ENCODE measurements at places on chromosomes 16 and 17.

- DNase-seq, result no peak
These were observed 33.3 kb downstream of the RANBP10 start for GRCh38 chr16:67773099-67773498.

GRCh38 chr16:2814551-2815298 is 2.3 kb upstream of the PRSS21 start:
- no peak for DNase-seq

DNA sequence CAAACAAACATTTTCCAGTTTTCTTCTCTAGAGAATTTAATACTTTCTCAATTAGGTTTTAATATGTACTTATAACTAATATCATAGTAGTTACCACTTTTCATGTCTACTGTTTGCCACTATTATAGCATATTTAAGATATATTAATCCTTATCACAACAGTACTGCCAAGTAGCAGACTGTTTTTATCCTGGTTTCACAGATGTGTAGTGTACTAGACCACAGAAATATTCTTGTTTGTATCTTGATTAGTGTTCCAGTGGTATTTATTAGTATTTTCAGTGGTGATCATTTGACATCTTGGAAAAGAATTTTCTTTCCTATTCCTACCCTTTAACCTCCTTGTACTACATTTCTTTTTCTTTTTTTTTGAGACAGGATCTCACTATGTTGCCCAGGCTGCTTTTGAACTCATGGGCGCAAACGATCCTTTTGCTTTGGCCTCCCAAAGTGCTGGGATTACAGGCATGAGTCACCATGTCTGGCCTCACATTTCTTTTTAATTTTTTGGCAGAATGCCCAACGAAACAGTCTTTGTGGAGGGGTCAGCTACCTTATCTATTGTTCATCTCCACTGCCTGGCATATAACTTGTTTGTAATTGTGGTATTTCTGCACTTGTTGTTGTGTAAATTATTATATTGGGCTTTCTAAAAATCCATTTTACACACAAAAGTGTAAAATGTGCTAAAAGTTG is 27.2 kb downstream of the MAP2K4 start:
- DNase-seq, result no peak

DNA sequence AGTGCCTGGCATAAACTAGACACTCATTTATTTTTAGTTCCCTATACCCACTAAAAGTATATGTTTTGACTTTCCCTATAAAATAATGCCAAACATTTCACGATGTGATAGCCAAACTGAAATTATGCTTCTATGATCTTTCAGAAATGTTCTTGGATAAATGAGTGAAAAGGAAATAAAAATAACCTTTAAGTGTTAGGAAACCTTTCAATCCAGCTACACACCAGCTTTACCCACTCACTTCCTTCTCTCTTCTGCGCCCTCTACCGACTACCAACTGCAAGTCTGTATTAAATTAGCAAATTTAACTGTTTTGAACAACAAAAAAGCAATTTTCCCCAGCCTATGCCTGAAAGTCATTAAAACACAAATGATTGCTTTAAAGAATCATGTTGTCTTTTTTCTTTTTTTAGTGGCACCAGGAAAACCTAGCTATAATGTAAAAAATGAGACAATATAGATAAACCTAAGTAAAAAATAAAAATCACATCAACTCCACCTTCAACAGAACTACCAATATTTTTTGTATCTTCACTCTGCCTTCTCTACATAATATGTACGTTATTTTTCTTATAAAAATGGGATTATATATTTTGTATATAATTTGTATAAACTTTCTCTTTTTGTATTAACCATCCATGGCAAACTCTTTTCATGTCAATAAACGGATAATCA is 13.2 kb upstream of the TMEM100 start:
- DNase-seq, result no peak

DNA sequence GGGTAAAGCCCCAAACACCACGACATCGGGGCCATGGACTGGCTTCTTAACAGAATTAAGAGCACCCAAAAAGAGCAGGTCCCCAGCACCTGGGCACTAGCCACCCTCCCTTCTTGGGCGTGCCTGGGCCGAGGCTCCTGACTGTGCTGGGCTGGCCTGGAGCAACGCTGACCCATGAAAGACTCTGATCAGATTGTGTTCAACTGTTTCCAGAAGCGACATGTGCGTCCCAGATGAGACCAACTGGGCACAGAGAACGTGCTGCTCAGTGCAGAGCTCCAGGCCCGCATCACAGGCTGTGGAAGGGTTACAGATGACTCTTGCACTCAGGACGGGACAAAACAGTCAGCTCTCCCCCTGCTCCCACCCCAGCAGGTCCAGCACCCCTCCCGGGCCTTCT is 100.7 kb downstream of the KCNJ12 start:
- peak; percentile 21 for DNase-seq

DNA sequence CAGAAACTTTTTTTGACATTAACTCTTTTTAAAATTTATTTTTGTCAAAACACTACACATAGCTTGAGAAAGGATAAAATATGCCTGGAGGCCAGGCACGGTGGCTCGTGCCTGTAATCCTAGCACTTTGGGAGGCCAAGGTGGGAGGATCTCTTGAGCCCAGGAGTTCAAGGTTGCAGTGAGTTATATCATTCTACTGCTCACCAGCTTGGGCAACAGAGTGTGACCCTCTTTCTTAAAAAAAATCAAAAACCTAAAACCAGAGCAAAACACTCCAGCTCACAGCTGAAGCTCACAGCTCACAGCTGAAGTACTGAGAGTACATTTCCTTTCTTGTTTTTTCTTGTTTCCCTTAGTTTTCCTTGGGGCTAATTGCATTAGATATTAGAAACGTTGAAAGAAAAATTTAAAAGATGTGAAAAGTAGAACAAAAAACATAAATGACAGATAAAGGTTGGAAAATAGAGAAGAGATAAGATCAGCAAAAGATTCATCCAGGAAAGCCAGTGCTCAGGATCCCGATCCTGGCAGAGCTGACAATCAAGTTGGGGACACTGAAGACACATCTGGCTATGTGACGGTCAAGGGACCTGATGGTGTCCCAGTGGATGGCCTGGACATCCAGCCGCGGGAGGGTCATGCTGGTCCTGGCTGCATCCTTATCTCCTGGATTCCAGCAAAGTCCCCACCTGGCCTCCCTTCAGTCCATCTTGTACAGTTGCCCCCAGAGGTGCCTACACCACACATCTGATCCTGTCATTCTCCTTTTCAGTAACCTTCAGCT is 9.8 kb downstream of the CHST6 start:
- DNase-seq, result no peak

DNA sequence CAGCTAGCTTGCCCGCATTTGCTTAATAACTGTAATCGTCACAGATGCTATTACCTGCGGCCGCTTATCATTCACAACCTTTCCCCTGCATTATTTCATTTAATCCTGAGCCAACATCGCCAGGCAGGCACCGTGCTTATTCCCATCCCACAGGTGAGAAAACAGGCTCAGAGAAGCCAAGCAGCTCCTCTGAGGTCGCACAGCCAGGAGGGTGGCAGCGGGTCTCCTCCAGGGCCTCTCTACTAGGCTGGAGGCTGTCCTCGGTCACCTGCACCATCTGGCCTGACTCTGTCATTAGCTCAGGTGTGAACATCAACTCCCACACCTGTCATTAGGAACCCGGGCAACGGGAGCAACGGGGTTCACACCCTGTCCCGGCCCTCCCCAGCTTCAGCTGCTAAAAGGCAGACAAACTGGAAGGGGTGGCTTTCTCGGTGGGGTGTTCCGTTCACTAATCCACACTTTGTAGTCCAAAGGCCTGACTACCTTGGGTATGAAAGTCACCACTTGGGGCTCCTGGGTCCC is 3.0 kb downstream of the PPL start:
- DNase-seq, result no peak

DNA sequence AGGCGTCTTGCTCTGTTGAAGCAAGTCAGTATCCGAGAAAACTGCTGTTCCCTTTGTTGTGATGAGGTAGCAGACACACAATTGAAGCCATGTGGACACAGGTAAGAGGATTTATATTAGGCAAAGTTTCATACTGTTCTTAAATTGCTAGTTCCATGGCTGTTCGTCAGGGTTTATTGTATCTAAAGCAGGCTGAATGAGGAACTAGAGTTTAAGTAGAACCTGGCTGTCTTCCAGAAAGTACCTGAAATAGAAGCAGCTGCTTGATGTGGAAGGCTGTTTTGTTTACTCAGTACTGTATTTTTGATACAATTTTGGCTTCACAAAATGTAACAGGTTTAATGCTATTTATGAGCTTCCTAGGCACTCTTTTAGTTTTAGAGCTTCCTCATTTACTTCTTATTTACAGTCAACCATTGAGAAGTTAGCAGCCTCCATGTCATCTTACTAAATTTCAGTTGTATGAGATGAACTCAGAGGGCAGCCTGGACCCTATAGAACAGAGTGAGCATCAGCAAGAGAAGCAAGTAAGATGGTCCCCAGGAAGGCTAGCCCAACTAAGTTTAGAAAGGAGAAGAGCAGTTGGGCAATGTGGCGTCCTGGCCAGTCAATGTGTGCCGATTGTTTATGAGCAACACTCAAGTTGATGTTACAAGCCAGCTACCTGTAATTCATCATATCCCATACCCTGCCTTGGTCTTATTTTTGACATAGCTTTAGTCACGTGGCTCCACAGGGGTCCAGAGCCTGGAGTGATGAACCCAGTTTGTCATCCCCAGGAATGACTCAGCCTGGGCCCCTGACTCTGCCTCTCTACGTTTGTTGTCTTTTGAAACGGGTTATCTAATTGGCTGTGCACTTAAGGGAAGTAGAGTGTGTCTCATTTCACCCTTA is 9.7 kb upstream of the ARL2BP start:
- no peak for DNase-seq

DNA sequence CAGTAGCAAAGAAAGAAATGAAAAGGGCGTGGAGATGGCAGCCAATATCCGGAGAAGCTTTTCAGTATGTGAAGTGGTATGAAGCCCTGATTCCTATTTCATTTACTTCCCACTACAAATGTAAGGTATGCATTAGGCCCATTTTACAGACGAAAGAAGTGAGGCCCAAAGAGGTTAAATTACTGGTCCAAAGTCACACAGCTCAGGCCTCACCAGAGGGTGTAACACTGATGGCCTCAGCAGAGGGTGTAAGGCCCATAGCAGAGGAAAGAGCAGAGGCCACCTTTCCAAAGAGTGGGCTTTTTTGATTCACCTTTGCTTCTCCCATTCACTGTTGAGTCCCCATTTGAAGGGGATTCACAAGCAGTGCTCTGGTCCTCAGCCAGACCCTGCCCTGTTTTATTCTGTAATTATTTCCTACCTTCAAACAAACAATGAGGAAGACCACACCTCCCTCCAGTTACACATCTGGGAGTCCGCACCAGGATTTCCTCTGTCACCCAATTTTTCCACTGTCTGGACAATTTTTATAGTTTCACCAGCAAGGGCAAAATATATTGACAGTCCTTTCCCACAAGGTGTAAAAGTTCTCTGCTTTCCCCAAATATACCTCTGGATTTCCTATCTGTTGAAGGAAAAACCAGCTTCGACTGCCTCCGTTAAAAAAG is 7.1 kb downstream of the ZFHX3 start:
- no peak for DNase-seq

DNA sequence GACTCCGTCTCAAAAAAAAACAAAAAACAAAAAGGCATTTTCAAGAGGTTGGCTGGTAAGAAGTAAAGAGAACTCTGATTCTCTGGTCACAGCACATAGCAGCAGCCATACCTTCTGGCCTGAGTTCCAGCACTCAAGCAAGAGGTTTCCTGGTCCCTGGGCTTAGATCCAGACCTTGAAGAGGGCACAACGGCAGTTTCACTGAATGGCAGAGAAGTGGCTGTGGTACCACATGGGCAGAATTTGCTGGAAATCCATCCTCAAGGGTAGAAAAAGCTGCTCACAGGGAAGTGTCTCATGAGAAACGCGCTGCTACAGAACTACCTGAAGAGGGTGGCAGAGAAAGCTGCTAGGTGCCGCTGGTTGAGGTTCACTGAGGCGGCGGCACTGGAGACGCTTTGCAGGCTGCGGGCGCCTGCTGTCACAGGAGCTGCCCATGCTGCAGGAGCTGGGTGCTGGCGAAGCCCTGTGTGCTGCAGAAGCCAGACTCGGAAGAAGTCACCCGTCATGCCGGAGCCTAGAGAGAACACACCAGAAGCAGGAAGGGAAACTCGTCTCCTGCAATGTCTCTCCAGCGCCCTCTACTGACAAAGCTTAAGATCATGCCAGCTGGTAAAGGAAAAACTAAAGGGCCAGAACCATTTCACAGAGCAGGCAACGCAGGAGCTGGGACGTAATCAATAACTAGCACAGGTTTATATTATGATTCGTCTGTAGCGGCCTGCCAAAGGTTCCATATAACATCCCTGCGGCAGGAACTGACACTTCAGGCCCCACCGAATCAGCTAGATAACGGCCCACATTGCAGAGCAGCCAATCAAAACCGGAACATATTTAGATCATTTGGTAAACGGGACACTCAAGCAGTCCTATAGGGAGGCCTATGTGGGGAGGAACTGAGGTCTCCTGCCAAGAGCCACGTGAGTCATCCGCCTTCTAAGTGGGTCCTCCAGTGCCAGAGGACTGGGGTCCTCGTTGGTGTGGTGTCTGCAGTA is 5.4 kb upstream of the ZNF213 start:
- DNase-seq, result peak; percentile 75

DNA sequence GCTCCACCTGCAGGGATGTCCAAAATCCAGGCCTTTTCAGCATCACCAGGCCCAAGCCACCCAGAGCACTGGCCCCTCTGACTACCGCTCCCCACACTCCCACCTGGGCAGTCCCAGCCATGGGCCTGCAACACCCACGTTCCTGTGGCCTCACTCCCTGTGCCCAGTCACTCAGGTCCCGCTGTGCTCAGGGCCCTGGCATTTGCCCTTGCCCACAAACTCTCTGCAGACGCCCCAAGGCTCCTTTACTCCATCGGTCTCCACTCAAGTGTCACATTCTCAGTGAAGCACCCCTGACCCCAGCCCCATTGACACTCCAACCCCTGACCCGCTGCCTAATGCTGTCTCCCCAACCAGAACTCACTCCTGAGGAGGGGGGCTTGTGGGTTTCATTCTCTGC is 23.6 kb downstream of the MPG start:
- DNase-seq, result no peak

GRCh38 chr17:77944390-77945222 is 13.9 kb upstream of the TNRC6C start:
- no peak for DNase-seq

DNA sequence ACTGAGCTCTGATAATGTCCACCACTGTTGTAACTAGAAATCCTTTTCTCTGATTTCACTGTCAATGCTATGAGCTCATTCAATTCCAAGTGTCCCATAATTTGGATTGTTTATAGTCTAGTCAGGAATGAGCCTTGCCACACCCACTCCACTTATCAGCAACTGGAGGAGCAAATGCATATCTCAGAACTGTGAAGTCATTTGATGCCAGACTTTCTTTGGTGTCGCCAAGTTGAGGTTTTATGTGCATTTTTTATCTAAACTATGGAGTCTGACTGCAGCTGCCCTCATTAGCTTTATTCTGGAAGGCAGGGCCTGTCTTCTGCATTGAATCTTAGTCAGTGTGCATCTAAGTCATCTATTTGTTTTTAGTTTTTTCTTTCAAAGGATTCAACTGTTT is 361.3 kb downstream of the PMP22 start:
- DNase-seq, result no peak

- DNase-seq, result no peak
These were observed 44.5 kb downstream of the TENT4B start for GRCh38 chr16:50197582-50197981.

- no peak for DNase-seq
These were observed 585.8 kb upstream of the GOT2 start for GRCh38 chr16:59319871-59320270.
